ENCODE measurements at places on chromosomes 7 and 10.

DNA sequence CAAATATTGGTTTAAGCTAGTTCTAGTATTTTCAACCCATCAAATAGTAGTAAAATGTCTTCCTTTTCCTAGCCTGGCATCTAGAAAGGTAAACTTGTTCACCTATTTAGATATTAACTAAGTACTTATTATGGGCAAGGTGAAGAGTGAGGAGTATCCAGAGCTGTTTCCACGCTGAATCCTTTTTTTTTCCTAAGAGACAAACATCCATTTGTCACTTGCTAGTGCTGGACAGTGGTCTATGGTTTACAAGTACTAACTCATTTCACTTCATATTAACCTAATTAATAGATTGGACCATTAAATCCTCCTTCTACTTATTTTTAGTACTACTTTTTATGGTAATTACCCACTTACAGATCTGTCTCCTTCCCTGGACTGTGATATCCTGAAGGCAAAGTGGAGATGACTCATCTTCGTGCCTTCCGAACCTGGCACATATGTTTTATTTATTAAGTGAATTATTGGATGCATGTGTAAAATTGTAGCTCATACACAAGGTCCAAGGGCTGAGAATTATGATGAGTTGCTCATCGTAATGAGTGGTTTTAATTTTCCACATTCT is 159.6 kb upstream of the IGFBP3 start:
- DNase-seq: no peak

- DNase-seq: no peak
Measured at GRCh38 chr10:5135581-5135980, 41.4 kb downstream of the AKR1C3 start.

- DNase-seq: no peak
Measured at GRCh38 chr7:106187613-106188350, 75.7 kb upstream of the SYPL1 start.

DNA sequence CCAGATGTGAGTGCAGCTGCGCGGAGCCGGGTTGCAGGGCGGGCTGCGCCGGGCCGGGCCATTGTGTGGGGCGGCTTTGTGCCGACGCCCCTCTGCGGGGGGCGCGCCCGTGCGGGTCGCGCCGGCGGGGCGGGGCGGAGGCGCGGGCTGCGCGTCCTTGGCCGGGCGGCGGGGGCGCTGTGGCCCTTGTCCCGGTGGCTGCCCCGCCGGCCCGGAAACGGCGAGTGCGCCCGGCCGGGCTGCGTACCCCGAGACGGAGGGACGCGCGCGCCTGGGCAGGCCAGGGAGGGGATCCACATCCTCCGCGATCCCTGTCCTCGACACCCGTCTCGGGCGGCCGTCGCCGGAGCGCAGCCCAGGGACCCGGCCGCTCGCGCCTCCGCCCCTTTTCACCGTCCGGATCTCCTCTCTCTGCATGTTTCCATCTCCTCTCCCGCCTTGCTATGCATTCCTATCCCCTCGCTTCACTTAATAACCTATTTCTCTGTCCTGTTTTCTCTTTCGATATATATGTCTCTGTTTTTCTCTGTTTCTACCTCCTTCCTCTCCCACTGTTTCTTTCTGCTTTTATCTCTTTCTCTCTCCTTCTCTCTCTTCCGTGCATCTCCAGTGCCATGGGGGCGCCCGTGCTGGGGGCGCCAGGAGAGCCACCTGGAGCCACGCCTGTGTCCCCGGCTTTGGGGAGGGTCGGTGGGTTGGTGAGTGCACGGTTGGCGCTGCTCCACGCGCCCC is 765 bp downstream of the PFKFB3 start:
- DNase-seq: no peak

GRCh38 chr7:100893910-100894721 is 1.6 kb downstream of the ACHE start:
- no peak for DNase-seq

GRCh38 chr7:120996988-120997345 is 8.5 kb downstream of the CPED1 start:
- no peak for DNase-seq

Measured in stimulated activated CD8-positive, alpha-beta memory T cell treated with anti-CD3 and anti-CD28 coated beads, Interleukin-4, amount 100 ng/mL, for 4 hours (primary cell).